Activated CD8-positive, alpha-beta memory T cell treated with anti-CD3 and anti-CD28 coated beads for 1 hour (primary cell): ENCODE measurements at places on chromosomes 3 and 15.

DNA sequence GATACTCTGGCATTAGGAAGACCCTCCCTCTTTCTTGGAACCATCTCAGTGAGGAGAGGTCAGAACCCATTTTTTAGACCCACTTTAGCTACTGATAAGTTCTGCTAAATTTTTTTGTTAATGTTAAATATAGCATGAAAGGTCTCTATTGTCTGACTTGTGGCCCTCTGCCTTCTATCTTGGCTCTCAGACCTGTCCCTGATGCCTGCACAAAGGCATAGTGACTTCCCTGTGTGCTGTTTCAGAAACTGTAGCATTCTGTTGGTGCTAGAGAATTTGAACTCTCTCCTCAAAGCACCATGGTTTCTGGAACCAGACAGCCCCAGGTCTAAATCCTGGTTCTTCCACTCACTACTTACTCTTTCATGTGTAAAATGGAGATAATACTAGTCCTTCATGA lies 15.4 kb downstream of the MAPKBP1 start:
- DNase-seq, result no peak

GRCh38 chr3:176737480-176738110 lies 459.7 kb downstream of the TBL1XR1 start:
- DNase-seq, result no peak

DNA sequence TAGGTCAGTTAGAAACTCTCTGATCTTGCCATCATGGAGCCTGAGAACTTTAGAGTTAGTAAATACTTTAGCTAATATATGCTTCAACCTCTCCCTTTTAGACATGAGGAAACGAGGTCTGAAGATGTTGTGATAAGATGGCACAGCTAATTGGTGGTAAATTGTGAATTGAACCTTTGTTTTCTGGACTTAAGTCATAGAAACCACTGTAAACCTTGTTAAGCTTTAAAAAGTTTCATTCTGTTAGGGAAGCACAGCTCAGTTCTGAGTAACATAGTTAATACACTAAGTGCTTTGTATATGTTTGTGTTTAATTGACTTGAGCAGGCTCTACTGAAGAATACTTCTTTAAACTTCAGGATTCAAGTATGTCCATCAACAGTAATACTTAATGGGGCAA lies 108.6 kb downstream of the AKAP13 start:
- no peak for DNase-seq

DNA sequence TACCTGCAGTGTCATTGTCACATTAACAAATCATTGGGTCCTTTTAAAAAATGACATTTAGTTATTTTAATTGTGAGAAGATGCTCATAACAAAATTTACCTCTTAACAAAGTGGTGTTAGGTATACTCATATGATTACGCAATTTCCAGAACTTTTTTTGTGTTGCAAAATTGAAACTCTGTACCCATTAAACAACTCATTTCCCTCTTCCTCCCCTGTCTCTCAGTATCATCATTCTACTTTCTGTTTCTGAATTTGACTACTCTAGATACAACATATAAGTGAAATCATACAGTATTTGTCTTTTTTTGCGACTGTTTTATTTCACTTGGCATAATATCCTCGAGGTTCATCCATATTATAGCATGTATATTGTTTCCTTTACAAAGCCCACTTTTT lies 58.7 kb upstream of the CHST2 start:
- DNase-seq, result no peak

- DNase-seq, result no peak
These were observed 21.7 kb upstream of the UBL7 start for GRCh38 chr15:74482661-74483060.

GRCh38 chr3:75737831-75738493 lies 47.4 kb downstream of the ZNF717 start:
- no peak for DNase-seq

- no peak for DNase-seq
These were observed at the start of gene TAGLN3 for GRCh38 chr3:111998636-111999483. Gene TAGLN3, plus strand, starts transcription at chr3:111998922. Its CDS starts 501 bp downstream, at chr3:111999423.

DNA sequence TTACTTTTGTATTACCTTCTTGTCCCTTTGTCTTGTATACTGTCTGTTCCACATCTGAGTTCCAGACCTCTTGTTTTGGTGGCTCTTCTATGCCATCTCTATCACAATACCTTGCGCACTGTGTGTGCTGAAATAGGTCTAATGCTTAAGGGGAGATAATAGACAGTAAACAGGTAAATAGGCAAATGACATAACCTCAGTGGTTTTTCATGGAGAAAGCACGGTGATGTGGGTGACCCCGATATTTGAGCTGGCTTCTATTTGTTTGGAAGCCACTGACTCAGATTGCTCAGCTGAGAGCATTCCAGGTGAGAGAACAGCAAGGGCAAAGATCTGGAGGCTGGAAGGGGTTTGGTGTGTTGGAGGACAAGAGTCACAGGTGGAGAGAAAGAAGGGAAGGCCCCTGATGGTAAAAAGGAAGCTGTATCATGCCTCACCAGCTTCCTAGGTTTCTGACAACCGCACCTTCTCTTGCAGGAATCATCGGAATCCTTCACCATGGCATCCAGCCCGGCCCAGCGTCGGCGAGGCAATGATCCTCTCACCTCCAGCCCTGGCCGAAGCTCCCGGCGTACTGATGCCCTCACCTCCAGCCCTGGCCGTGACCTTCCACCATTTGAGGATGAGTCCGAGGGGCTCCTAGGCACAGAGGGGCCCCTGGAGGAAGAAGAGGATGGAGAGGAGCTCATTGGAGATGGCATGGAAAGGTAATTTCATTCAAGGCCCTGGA lies 795 bp downstream of the MCM2 start:
- DNase-seq, result no peak

- no peak for DNase-seq
These were observed 89.1 kb downstream of the TGFBR2 start for GRCh38 chr3:30695302-30696061.

DNA sequence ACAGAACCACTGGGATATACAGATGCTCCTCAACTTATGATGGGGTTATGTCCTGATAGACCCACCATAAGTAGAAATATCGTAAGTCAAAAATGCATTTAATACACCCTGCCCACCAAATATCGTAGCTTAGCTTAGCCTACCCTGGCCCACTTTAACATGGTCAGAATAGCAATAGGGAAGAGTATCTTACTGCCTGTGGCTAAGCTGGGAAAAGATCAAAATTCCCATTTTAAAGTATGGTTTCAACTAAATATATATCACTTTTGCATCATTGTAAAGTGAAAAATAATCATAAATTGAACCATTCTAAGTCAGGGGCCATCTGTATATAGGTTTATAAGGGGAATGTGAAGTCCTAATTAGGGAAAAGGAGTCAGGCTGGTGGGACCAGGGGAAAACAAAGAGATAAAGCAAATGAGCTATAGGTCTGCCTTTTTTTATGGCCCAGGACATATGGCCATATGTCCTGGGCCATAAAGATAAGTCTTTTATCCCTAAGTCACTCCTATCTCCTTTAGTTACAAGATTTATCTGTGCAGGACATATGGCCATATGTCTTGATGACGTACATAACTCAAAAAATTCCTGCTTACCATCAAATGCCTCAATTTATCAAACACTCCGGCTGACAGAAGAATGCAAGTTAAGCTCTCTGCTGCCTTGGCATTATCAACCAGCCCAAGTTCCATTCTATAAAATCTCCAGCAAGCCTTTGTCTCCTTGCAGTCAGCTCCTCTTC lies 11.2 kb downstream of the RTP3 start:
- DNase-seq, result no peak

GRCh38 chr3:151918253-151919029 lies 45.0 kb downstream of the SUCNR1 start:
- no peak for DNase-seq

GRCh38 chr3:16790432-16791400 lies 94.0 kb upstream of the PLCL2 start:
- no peak for DNase-seq

- DNase-seq, result no peak
These were observed 543.0 kb upstream of the KCNMB2 start for GRCh38 chr3:177992993-177993970.

GRCh38 chr3:170632780-170633179 lies 46.9 kb upstream of the SLC7A14 start:
- no peak for DNase-seq

- DNase-seq, result no peak
These were observed 7.7 kb upstream of the ZNF592 start for GRCh38 chr15:84740691-84741090.

DNA sequence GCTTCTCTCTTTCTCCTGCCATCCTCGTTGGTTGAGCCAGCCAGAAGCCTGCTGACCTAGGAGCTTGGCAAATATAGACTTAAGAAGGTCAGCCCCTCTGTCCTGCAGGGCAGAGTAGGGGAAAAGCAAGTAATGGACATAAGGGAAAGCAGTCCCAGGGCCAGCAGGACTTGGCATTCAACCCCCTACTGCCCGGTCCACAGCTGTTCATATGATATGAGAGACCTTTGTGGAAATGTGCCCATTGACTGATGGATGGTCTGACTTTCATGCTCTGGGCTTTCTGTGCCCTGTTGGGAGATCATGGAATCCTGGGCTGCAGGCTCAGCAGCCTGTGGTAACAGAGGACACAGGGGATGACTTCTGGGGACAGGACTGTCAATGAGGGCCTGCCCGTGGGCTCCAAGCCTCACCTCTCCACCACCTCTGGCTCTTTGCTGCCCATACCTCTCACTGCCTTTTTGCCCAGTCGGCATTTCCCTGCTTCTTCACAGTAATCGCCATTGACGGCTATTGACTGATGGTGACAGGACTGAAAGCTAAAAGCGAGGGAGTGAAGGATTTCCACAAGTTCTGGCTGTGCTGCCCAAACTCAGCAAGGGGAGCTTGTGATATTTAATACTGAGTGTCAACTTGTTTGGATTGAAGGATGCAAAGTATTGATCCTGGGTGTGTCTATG lies 60.0 kb upstream of the NMNAT3 start:
- DNase-seq, result no peak

- no peak for DNase-seq
These were observed 67.7 kb downstream of the CERS3 start for GRCh38 chr15:100461049-100461448.

DNA sequence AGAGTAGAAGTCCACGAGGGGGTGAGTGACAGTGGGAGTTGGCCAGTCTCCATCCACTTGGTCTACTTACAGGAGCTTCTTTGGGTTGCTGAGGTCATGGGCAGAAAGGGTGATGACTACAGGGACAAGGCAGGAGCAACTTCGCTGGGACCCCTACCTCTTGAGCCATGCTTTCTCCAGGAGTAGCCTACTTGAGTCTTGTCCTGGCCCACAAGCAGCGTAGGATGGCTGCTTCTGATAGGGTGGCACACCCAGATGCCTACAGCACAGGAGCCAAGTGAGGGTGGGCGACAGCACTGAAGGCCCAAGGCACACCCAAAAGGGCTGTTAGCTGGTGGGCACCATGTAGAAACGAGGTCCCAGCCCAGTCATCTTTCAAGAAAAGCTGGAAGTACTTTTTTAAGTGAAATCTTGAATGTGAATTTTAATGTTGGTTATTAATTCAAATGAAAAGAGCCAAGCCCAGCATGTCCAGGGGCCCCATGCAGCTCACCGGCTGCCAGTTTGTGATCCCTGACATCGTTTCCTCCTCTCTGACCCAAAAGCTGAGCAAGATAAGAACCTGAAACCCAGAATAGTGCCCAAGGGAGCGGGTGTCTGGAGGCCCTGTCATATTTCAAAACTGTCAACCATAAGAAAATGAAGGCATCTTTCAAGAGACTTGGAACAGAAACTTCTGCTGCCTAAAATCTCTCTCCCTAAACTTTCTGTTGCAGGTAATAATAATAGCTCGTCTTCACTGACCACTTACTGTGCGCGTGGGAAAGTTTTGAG lies 2.2 kb upstream of the CPEB1 start:
- no peak for DNase-seq

- no peak for DNase-seq
These were observed 22.2 kb downstream of the MESD start for GRCh38 chr15:80967451-80967850.

GRCh38 chr3:25902586-25902985 lies 112.7 kb downstream of the OXSM start:
- DNase-seq, result no peak

GRCh38 chr3:43217633-43218032 lies 68.7 kb upstream of the SNRK start:
- DNase-seq, result no peak

GRCh38 chr3:17724122-17724521 lies 18.3 kb downstream of the TBC1D5 start:
- DNase-seq, result no peak
